ENCODE measurements at places on chromosomes 13 and 19.

- no peak for DNase-seq
These were observed 7.0 kb downstream of the PDCD2L start for GRCh38 chr19:34411216-34411615.

- DNase-seq = no peak
These were observed 251.3 kb upstream of the ATXN8OS start for GRCh38 chr13:69856331-69856730.

DNA sequence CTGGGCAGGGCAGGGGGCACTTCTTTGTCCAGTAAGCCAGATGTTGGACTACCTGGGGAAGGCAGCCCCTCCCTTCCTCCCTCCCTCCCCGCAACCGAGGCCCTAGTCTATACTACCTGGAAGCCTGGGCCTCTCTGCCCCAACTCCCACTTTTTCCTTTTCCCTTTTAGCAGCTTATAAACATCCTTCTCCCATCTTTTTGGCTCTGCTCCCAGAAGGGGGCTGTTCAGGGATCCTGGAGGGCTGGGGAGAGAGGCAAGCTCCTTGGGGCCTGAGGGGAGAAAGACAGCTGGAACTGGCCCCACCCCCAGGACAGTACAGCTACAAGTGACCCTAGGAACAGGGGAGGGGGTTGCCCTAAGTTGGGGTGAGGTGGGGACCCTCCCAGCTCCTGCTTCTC, 44.9 kb downstream of the LYL1 start:
- DNase-seq = no peak

GRCh38 chr13:88112526-88112925, 441.4 kb downstream of the SLITRK5 start:
- DNase-seq = no peak

DNA sequence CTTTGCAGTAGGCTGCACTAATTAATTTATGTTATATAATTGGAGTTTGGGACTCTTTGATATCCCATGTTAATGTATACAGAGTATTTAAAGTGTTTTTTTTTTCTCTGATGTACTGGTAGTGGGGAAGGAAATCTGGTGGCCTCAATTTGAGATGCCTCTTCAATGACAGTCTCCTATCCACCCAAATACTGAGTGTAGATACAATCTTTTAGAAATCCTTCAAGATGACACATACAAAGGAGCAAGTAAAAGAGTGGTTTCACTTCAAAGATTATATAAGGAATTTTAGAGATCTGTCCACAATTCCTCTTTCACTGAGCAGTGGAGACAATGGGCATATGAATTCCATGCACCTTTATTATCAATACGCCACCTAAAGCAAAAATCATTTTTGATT, 15.1 kb downstream of the NALCN start:
- no peak for DNase-seq

GRCh38 chr13:40508767-40509342, 157.6 kb downstream of the FOXO1 start:
- DNase-seq = no peak

DNA sequence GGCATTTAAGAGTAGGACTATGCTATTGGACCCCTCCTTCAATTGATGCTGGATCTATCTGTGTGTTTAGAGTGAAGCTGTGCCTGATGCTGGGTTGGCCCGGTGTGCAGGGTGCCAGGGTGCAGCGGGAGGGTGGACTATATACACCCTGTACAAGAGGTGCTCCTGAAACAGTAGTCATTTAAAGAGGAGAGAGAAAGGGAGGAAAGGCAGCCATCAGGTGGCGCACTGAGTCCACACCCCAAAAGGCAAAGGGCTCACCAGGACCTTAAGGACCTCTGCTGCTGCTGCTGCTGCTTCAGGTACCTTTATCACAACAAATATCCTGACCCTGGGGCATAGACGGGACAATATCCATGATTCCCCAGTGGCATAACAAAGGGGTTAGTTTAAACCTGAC, 39.4 kb downstream of the ZNF136 start:
- peak; percentile 11 for DNase-seq

GRCh38 chr13:67935626-67936025, 705.5 kb upstream of the PCDH9 start:
- DNase-seq = no peak

DNA sequence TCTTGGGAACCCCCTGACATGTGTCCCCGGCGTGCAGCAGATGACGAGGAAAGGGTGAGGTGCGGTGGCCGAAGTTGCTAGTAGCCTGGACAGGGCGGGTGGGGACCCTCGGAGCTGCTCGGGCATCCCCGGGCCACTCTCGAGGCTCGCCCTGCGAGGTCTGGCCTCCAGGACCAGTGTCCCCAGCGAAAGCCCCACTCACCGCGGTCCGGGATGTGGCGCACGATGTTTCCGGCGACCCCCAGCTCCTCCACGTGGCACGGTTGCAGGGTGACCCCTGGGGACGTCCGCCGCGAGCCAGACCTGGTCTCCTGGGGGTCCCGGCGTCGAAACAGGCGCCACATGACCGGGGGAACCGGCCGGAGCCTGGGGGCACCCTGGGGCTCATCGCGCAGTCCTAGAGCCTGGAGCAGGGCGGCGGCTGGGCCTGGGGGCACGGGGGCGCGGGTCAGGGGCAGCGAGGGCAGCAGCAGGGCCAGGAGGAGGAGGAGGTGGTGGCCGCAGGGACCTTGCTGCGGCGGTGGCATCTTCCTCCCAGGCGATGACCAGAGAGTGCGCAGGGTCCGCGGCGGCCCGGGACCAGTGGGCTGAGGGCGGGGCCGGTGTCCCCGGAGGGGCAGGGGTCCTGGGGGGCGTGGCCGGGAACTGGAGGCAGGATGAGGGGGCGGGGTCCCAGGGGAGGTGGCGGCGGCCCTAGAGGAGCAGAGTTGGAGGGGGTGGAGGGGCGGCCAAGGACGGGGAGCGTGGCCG, 26.0 kb downstream of the CERS1 start:
- no peak for DNase-seq
